K562 (cell line): ENCODE measurements at places on chromosomes 12 and 14. TPM values are rescaled to one million over a fixed set of nuclear protein-coding genes. Genes with fewer than 3 reads are reported as not detected.

Gene IFNG-AS1
- not detected in 2 replicates for total RNA-seq

Gene FGF23
- not detected in 2 replicates for total RNA-seq

Gene SLC25A21
- total RNA-seq: 25.1 and 28.7 TPM in 2 replicates

Gene TOX4
- total RNA-seq: 44.0 and 47.5 TPM in 2 replicates

Gene PRICKLE1
- 0.58 and 0.67 TPM in 2 replicates for total RNA-seq

Gene SCYL2
- total RNA-seq: 35.2 and 39.1 TPM in 2 replicates

Gene RHOJ
- not detected in 2 replicates for total RNA-seq

Gene TRPV4
- not detected in 2 replicates for total RNA-seq

Gene ACOT6
- not detected in 2 replicates for total RNA-seq

Gene BEGAIN
- 0.55 and 1.1 TPM in 2 replicates for total RNA-seq

Gene BAZ2A
- 72.1 and 86.4 TPM in 2 replicates for total RNA-seq

Gene CHFR
- 26.1 and 26.8 TPM in 2 replicates for total RNA-seq

Gene ITPK1
- total RNA-seq: 39.2 and 41.1 TPM in 2 replicates

Gene M6PR
- 106 and 107 TPM in 2 replicates for total RNA-seq

Gene PTGDR
- total RNA-seq: not detected in 2 replicates

Gene TMEM30B
- 0.04 TPM in 1 of 2 replicates, not detected in the other for total RNA-seq

Gene KRT82
- total RNA-seq: not detected in 2 replicates

Gene PPFIA2
- not detected in 2 replicates for total RNA-seq

Gene DLGAP5
- 55.7 and 56.0 TPM in 2 replicates for total RNA-seq

Gene GYS2
- total RNA-seq: not detected in 2 replicates

Gene PLEKHD1
- not detected in 2 replicates for total RNA-seq

Gene CLEC4E
- not detected in 2 replicates for total RNA-seq

Gene ALDH1L2
- 9.2 and 9.6 TPM in 2 replicates for total RNA-seq

Gene DYNLL1
- total RNA-seq: 364 and 386 TPM in 2 replicates

Gene SELPLG
- total RNA-seq: 2.2 and 2.5 TPM in 2 replicates

Gene SIX1
- 0.49 and 0.76 TPM in 2 replicates for total RNA-seq

Gene SMIM41
- total RNA-seq: not detected in 2 replicates

Gene PZP
- not detected in 2 replicates for total RNA-seq

Gene IAPP
- not detected in 2 replicates for total RNA-seq

Gene MTHFD1
- 158 and 161 TPM in 2 replicates for total RNA-seq

Gene DPPA3
- not detected in 2 replicates for total RNA-seq

Gene DDHD1
- 7.4 and 9.8 TPM in 2 replicates for total RNA-seq

Gene MEG3
- 2.7 and 3.8 TPM in 2 replicates for total RNA-seq

Gene GRIN2B
- total RNA-seq: not detected in 2 replicates

Gene DAAM1
- 10.5 and 11.6 TPM in 2 replicates for total RNA-seq

Gene TPH2
- total RNA-seq: not detected in 2 replicates

Gene ZFHX2
- total RNA-seq: 0.11 and 0.22 TPM in 2 replicates

Gene AMN
- total RNA-seq: 0.04 and 0.09 TPM in 2 replicates

Gene KLRC4
- not detected in 2 replicates for total RNA-seq

Gene SBNO1
- total RNA-seq: 73.7 and 77.1 TPM in 2 replicates

Gene SERPINA10
- not detected in 2 replicates for total RNA-seq
